ENCODE measurements at places on chromosomes 12 and 14.

GRCh38 chr14:90558041-90558982, 161.5 kb downstream of the CALM1 start:
- DNase-seq: no peak

- no peak for DNase-seq
Observed at GRCh38 chr12:76024942-76025600, 6.5 kb downstream of the PHLDA1 start.

DNA sequence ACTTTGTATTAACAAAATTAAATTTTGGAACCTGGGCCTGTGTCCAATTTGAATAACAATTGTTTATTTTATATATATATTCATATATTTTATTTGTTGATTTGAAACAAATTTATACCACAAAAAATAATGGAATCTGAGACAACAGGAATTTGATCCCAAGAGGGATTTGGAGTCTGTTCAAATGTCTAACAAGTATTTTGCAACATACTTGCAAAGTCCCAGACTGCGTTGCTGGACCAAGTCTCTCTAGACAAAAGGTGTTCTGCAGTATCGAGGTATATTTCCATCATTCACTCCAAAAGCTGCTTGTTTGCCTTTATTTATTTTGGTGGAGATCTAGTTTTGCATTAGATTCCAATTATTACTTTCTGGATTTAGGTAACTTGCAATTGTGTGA, 68.7 kb upstream of the PTPRR start:
- DNase-seq: no peak

DNA sequence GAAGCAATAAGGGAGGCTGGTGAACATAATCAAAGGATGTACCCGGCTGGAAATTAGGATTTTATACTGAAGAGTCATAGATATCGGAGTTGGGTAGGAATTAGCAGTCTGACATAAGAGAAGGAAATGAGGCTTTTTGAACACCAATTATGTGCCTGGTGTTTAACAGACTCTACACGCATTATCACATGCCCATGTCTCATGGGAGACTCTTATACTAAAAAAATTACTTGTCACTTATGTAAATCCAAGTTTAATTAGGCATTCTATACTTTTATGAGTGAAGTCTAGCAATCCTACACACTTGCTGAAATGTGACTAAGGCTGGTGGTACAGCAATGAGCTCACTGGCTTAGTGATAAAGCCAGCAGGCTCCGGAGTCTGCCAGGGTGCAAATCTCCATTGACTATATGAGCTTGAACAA, 93.5 kb downstream of the NUAK1 start:
- no peak for DNase-seq

- DNase-seq: no peak
Observed at GRCh38 chr12:1650260-1650977, 21.4 kb downstream of the WNT5B start.

Data from stimulated activated CD4-positive, alpha-beta T cell treated with anti-CD3 and anti-CD28 coated beads, Interleukin-1b, Interleukin-23, amount 100 ng/mL, for 4 hours (primary cell).